ENCODE measurements at places on chromosomes 13 and 19.

- DNase-seq, result no peak
Observed at GRCh38 chr13:66341635-66342377, 888.3 kb downstream of the PCDH9 start.

GRCh38 chr19:10013834-10014618 is 743 bp downstream of the RDH8 start:
- DNase-seq, result no peak

DNA sequence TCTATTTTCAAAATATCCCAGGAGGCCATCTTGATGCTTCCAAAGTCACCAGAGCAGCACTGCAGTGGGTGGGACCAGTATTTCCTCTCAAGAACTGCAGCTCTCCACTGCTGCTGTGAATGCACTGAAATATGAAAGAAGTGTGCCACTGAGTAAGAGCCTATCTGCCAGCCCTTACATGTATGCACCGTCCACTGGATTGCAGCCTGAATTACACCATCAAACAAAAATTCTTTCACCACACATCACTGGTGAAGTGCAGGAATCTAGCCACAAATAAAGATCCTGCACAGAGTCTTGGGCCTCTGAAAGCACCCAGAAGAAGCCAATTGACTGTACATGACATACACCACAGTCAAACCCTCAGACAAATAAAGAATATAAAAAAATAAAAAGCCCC is 249.0 kb downstream of the LHFPL6 start:
- no peak for DNase-seq

GRCh38 chr19:15161028-15161984 is 39.5 kb downstream of the NOTCH3 start:
- DNase-seq, result no peak

DNA sequence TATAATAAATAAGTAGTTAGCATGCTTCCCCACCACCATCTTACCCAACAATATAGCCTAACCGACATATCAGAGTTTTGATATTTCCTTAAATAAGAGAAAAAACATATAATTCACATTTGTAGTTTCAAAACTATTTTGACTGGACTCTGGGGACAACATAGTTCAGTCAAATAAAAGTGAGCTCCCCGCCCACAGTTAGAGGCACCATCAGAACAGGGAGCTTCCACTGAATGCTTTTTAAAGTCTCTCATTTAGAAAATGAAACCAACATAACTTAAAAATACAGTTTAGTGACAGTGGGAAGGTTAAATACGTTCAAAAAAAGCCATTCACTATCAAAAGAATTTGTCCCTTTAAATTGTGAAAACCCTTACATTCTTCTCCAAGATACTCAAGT is 92.8 kb downstream of the EPSTI1 start:
- DNase-seq, result no peak

- no peak for DNase-seq
Observed at GRCh38 chr13:46593398-46593797, 40.4 kb downstream of the LRCH1 start.

GRCh38 chr13:51538591-51539179 is 45.6 kb upstream of the WDFY2 start:
- DNase-seq, result no peak

- DNase-seq, result no peak
Observed at GRCh38 chr19:4633140-4633967, 6.0 kb upstream of the TNFAIP8L1 start.

DNA sequence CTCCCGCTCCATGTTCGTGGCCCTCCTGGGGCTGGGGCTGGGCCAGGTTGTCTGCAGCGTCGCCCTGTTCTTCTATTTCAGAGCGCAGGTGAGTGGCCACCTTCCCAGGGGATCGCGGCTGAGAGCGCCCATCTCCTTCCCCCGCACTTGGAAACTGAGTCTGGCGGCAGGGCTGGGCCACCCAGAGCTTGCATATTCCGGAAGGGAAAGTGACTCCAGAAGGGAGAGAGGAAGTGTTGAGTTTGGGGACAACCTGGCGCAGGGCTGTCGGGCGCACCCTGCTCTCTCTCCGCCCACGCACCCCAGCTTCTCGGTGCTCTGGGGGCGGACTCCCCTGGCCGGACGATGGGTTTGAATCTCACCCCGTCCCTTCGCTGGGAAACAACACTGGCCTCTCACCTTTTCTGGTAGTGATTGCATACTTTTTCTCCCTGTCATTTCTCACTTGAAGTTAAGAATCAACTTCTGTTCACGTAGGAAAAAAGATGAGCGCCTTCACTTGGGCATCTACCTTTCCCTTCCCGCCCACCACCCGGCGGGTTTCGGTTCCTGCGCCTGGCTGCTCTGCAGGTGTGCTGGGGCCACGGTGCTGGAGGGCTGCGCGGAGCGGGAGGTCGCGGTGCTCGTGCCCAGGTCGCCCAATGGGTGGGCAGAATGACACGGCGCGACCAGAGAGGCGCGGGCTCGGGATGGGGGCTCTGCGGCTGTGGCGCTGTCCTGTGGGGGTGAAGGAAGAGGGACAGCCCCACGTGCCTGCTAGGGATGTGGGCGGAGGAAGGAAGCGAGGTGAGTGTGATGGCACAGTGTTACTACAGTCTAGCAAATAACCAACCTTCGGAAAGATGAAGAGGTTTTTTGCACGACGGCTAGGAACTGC is 721 bp downstream of the TNFSF11 start:
- DNase-seq, result no peak

GRCh38 chr19:54357381-54357780 is 7.3 kb downstream of the LAIR1 start:
- no peak for DNase-seq

DNA sequence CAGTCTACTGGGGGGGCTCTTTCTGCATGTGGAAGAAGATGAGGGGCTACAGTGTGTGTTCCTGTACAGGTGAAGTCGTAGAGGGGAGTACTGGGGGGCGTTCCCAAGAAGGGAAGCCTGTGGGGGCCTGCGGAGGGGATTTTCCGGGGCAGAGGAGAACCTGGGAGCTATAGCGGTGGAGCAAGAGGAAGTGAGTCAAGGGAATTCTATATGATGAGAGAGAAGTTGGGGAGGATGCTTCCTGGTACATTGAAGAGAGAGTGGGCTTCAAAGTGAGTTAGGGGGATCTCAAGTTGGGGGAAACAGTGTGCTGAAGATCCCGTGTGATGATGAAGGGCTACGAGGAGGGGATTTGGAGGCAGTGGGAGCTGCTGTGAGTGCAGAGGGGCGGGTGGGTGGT is 1.9 kb upstream of the CACNG8 start:
- no peak for DNase-seq

- no peak for DNase-seq
Observed at GRCh38 chr13:44703371-44703770, 127.2 kb upstream of the TSC22D1 start.

- no peak for DNase-seq
Observed at GRCh38 chr19:38924388-38924787, 6.2 kb downstream of the SARS2 start.

- DNase-seq, result no peak
Observed at GRCh38 chr13:64075543-64076271, 2660.1 kb upstream of the PCDH20 start.

DNA sequence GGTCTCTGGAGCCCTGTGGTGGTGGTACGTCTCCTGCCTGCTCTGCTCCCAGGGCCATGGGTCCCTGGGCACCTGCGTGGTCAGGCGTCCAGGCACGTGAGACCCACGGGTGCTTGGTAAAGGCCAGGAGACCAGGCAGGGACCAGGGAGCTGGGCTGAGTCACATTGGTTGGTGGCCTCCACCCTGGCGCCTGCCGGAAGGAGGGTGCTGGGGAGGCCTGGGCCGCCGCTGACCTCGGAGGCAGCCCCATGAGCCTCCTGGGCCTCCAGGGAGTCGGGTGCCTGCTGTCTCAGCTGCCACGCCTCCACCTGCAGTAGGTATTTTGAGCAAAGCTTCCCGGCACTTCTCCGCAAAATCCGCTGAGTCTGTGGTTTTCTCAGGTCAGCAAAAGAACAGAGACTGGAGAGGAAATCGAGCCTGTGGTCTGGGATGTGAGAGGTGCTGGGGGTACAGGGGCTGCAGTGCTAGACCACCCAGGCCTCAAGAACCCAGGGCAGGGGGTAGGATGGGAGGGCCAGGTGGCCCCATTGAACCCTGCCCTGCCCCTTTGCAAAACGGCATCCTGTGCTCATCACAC is 3.6 kb upstream of the PLK5 start:
- DNase-seq, result no peak

- no peak for DNase-seq
Observed at GRCh38 chr19:45305421-45305820, 17.3 kb downstream of the CKM start.

DNA sequence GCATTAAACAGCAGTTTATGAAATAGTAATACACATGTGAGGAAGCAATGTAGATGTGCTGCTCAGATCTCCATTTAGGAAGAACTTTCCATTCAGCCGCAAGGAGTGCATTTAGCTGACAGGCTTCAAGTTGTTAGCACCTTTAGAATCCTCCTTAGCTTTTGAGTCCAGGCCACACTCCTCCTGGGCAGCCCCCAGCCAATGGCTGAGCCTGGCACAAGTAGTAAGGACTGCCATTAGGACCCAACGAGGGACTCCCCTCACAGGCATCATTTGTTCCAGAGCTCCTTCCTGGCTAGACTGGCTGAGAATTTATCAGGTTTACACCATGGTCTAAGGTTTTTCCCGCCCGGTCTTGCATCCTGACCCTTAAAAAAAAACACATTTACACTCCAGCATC is 201.4 kb downstream of the DIAPH3 start:
- no peak for DNase-seq

- DNase-seq, result peak; percentile 76
Observed at GRCh38 chr19:38596057-38596981, 21.4 kb downstream of the MAP4K1 start.

- no peak for DNase-seq
Observed at GRCh38 chr13:88857256-88857655, 1186.1 kb downstream of the SLITRK5 start.

- DNase-seq, result peak; percentile 89
Observed at GRCh38 chr19:44718441-44719261, 19.7 kb downstream of the CEACAM16 start.

DNA sequence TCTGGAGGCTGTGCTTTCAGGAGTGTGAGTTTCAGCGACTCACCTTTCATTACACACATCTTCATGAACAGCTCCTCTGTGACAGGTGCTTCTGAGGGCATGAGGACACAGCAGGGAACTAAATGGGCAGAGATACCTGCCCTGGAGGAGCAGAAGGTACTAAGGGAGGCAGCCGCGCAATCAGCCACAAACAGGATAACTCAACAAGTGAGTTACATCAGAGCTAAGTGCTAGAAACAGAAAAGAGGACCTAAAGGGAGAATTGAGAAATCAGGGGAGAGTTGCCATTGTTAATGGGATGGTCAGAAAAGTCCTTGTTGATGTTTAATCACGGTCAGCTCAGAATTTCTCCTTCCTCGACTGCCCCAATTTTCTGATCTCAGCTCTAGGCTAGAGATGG is 42.5 kb downstream of the SYDE1 start:
- DNase-seq, result no peak

DNA sequence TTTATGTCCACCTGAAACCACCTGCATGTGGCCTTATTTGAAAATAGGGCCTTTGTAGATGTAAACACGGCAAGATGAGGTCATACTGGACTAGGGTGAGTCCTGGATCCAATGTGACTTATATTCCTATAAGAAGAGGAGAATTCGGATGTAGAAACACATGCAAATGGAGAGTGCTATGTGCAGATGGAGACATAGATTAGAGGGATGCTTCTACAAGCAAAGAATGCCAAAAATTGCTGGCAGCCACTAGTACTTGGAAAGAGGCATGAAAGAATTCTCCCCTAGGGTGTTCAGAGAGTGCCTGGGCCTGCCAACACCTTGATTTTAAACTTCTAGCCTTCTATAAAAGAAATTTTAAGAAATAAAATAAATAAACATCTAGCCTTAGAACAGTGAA is 226.1 kb downstream of the RFC3 start:
- DNase-seq, result no peak

DNA sequence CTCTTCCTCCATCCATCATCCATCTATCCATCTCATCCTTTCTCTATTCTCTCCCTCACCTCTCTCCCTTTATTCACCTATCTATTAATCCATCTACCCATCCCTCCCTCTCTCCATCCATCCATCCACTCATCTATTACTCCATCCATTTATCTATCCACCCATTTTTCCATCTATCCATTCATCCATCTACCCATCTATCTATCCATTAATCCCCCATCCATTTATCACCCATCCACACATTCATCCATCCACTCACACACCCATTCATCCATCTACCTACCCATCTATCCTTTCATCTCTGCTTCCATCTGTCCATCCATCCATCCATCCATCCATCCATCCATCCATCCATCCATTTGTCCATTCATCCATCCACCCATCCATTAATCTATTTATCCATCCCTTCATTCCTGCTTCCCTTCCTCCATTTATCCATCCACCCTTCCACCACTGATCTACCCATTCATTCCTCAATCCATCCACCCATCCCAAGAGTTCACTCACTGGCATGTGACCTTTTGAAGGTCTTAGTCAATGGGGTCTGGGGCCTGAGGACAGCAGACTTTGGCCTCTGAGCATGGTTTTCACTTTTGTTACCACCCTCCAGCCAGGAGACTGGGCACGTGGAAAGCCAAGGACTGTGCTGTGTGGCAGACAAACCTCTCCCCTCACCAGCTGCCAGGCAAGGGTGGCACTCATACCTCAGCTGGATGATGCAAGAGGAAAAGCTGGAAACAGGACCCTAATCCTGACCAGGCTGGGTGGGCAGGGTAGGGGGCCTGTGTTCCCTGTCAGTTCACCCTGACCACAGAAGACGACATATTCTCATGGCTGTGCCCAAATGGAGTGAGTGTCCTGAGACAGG is 126.7 kb downstream of the URI1 start:
- DNase-seq, result no peak

DNA sequence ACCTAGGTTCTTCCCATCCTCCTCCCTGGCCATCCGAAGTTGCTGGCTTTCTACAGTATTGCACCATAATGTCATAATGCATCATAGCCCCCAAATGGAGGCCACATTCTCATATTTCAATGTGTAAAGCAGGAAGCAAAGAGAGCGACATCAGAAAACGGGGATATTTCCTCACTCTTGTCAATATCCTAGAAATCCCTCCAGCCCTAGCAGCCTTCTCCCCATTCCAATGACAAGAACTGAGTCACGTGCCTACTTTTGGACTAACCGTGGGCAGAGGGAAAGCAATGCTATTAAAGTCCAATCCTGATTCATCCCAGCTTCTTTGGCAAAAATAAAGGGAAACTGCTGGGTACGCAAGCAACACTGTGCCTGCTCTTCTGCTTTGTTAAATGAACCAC is 4.3 kb upstream of the RAP2A start:
- no peak for DNase-seq

- no peak for DNase-seq
Observed at GRCh38 chr13:106090001-106090400, 445.5 kb downstream of the EFNB2 start.
